Mesendoderm (in vitro differentiated cells): ENCODE measurements at places on chromosomes 2 and 18.

DNA sequence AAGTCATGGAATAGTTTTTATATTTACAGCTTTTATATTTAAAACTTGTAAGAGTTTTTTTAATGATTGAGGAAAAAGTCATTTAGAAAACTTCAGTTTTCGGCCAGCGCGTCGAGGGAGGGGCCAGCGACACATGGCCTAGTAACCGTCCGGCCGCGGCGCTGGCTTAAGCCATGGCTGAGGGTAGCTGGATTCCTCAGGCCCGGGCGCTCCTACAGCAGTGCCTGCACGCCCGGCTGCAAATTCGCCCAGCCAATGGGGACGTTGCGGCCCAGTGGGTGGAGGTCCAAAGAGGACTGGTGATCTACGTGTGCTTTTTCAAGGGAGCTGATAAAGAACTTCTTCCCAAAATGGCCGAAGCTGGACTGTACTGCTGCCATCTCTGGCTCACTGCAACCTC is 4.9 kb upstream of the KLHL41 start:
- DNase-seq, result no peak

DNA sequence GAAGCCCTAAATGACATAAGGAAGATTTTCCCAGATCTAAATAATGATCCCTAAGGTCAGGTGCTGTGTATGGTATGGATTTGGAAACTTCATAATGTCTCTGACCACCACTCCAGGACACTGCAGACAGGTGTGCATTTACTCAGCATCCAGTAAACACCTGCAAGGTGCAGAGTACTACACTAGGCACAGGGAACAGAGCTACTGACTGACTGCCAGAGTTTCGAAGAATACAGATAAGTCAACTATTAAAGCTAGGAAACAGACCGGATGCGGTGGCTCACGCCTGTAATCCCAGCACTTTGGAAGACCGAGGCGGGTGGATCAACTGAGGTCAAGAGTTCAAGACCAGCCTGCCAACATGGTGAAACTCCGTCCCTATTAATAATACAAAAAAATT is 65.0 kb downstream of the ATP8B1 start:
- DNase-seq, result no peak

DNA sequence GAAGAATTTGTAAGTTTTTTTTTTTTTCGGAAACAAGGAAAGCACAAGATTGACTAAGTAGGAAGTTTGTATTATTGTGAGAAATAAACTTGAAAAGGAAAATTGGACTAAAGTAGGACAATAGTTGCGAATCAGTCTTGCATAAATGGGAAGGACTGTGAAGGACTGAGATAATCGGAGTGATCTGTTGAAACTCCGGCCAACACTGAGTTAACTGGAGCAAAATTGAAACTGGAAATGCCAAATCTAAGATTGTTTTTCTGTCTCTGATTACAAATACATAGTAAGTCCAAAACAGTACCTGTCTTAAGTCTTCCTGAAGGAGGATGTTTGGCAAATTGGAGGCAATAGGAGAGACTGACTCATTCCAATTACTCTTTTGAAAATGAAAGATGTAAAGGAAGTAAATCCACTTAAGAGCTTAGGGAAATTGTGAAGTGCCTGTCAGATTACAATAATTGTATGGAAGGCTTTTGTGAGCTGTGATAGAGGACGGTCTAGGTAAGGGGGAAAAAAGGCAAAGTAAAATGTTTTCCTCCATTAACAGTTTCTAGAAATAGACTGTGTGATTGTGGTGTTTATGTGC is 204.9 kb upstream of the CYRIA start:
- DNase-seq, result peak; percentile 16

DNA sequence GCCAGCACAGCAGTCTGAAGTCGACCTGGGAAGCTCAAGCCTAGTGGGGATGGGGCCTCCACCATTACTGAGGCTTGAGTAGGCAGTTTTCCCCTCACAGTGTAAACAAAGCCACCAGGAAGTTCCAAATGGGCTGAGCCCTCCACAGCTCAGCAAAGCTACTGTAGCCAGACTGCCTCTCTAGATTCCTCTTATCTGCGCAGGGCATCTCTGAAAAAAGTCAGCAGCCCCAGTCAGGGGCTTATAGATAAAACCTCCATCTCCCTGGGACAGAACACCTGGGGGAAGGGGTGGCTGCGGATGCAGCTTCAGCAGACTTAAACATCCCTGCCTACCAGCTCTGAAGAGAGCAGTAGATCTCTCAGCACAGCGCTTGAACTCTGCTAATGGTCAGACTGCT is 218.4 kb upstream of the VRK2 start:
- DNase-seq, result peak; percentile 33

DNA sequence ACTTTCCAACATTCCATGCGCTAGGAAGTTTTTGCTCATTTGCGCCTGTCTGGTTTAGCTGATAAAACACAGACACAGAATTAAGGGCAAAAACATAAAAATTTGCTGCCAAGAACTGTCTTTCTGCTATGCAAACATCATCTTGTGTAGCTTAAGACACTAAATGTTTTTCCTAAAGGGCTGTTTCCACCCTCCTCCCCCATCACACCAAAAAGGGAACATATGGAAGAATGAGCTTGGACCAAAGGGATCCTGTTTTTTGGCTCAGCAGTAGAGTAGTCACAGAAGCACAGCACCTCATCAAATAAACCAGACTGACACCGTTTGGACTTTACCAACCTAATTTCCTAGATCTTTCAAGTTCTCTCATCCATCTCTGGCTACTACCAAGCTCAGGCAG is 210.1 kb downstream of the ZNF521 start:
- no peak for DNase-seq

- DNase-seq, result no peak
These were observed 134.3 kb downstream of the MEP1B start for GRCh38 chr18:32324181-32324580.

- DNase-seq, result peak; percentile 55
These were observed 22.5 kb downstream of the C1QL2 start for GRCh38 chr2:119136093-119136492.

GRCh38 chr18:21194871-21195771 is 46.9 kb upstream of the GREB1L start:
- DNase-seq, result peak; percentile 42

DNA sequence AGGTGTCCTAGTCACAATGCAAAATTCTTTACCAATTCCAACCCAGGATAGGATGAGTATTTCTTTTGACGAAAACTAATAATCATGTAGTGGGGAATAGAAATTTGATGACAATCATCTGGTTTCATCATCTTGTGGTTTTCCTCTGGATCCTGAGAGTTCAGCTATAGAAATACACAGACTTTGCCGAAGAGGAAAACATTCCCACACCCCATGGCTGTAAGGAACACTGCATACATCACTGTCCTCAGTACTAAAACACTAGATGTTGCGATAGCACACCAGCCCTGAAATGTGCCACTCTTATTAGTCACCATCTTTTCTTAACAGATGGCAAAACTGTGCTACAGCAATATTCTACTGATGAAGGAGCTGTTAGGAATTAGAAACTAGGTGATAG is 29.4 kb downstream of the CERKL start:
- no peak for DNase-seq

GRCh38 chr2:27016801-27017325 is 15.9 kb upstream of the TMEM214 start:
- DNase-seq, result peak; percentile 86

DNA sequence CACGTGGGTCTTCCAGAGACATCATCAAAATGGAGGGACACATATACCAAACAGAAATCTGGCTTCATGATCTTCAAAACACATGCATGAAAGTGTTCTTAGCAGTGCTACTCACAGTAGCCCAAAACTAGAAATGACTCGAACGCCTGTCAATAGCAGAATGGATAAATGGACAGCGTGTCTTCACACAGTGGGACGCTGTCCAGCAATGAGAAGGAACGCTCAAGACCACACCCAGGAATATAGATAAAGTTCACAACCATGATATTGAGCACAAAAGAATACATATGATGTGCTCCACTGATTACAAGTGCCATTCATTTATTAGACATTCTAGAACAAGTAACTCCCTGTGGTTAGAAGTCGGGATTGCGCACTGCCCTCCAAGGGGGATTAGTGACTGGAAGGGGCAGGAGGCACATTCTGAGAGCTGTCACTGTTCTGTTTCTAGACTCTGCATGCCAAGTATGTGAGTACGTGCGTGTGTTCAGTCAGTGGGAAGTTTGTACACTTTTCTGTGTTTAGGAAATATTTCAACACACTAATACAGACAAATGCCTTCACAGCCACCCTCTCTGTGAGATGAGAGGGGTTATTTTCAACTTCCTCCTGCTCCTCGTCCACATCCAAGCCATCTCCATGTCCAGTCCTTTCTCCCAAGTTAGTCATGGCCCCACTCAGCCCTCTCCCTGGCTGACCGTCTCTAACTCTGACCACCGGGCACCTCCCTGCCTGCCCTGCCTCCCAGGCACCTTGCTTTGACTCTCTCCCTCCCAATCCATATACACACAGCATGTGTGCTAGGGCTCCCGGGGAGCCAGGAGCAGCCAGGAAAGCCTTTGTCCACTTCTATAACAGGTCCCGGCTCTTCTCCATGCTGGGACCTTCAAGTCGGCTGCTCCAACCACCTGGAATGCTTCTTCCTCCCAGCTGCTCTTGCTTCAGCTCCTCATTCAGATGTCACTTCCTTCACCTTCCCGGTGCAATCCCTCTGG is 26.9 kb upstream of the TNS1 start:
- DNase-seq, result no peak

DNA sequence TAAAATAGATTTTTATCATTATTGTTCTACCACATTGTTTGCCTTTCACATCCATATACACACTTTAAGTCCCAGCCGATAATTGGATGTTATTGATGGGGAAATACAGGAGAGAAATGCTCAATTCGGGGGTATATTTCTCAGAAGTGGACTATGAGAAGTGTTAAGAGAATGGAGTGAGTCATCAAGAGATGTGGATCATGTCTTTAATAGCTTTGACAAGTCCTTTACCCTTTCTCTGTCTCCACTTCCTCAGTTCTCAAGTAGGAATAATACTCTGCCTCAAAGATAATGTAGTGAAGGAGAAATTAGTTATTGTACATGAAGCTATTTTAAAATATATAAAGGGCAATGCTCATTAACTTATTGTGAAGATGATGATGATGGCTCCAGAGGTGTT is 1017.6 kb upstream of the PIK3C3 start:
- no peak for DNase-seq

DNA sequence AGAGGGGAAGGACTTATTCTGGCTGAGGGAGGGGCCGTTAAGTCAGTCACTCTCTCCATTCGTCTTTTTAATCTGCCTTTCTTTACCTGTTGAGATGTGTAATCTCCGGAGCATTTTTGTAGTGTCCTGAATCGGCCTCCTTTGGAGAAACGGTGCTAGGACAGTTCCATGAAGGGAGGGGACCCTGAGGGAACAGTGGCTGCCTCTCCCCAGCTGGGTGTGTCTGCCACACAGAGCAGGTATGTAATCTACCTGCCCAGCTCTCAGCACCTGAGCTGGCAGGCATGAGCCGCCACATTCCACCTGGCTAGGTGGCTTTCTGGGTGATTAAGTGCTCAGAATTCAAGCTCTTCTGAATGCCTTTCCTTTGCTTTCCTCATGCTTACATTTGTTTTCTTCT is 131.2 kb downstream of the WDSUB1 start:
- peak; percentile 53 for DNase-seq

GRCh38 chr18:74528478-74528877 is 5.8 kb upstream of the CNDP1 start:
- no peak for DNase-seq

- no peak for DNase-seq
These were observed 1139.0 kb downstream of the SUCLG1 start for GRCh38 chr2:83320053-83320452.

DNA sequence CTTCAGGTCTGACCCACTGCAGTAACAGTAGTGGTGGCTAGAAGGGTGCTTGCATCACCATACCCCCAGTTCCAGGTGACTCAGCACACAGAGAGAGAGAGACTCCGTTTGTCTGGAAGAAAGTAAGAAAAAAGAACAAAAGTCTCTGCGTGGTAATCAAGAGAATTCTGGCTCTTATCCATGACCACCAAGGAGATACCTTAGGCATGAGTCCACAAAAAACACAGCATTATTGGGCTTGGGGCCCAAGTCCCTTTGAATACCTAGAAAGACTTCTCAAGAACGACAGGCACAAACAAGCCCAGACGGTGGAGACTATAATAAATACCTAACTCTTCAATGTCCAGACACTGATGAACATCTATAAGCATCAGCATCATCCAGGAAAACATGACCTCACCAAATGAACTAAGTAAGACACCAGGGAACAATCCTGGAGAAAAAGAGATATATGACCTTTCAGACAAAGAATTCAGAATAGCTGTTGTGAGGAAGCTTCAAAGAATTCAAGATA is 21.7 kb upstream of the BAZ2B start:
- DNase-seq, result peak; percentile 74

DNA sequence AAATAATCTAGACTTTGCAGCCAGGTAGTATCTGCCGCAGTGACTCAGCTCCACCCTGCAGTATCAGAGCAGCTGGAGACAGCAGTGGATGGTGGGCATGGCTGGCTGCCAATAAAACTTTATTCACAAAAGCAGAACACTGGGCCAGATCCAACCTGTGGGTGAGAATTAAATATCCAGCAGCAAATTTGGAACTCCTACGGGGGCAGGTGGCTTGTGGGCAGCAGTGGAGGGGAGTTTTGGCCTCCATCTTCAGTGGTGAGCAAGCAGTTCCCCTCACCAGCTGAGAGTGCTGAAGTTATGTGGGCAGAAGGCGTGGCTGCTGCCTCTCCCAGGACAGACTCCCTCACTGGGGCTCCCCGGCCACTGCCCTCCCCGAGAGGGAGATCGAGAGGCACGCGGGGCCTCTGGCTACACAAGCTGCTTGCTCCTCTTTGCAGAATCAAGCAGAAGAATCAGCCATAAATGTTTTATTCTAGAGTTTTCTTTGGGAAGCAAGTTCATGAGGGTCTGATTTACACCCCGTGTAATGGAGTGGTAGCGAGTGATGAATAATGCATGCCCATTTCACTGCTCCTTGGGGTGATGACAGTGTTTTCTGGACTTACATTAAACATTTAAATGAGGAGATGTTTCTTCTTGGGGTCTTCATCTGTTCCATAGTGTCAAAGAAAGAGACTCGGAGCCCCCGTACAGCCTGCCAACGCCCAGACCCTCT is 204.3 kb downstream of the SEPTIN10 start:
- DNase-seq, result no peak

DNA sequence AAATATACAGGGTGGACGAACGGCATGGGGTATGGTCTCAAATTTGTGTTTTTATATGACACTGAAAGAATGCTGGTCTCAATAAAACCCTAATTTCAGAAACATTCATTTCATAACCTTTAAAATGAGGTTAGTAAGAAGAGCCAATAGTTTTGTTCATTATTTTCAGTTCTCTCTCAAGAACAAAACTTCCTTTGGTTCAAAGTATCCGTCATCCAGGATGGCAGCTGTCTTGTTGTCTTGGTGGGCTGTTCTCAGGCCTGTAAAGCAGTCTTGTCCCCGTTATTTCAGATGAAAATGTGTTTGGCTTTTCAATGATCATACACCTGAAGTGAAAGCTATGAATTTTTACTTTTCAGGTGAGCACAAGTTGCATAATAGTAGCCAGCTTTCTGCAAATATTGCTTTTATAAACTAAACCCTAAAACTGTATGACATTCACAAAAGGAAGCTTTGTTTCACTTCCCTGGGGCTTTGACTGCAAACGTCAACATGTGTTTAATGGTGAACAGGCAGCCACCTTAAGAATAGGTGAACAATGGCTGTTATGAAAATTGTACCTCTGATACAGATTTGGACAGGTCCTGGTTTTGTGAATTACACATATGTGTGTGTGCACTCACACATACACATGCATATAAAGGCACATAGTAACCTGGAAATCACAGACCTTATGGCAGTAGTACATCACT is 2.6 kb downstream of the IL18RAP start:
- DNase-seq, result no peak

GRCh38 chr18:58894930-58895329 is 30.3 kb downstream of the ZNF532 start:
- DNase-seq, result no peak
